ENCODE measurements at places on chromosomes 3 and 15.

DNA sequence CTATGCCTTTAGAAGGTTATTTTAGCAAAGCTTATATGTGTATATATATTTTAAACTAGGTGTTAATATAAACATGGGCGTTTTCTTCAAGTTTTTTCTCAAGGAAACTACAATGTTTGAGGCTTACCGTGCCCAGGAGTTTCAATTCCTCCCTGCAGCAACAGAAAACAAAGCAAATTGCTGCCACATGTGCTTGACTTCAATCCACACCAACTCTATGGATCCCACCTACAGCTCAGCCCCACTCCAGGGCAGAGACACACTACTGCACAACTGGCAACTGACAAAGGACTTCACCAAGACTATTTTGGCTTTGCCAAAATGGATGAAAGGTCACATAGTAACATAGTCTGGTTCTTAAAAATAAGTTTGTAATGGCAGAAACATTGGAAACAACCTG is 346.6 kb downstream of the ERC2 start:
- DNase-seq = no peak

DNA sequence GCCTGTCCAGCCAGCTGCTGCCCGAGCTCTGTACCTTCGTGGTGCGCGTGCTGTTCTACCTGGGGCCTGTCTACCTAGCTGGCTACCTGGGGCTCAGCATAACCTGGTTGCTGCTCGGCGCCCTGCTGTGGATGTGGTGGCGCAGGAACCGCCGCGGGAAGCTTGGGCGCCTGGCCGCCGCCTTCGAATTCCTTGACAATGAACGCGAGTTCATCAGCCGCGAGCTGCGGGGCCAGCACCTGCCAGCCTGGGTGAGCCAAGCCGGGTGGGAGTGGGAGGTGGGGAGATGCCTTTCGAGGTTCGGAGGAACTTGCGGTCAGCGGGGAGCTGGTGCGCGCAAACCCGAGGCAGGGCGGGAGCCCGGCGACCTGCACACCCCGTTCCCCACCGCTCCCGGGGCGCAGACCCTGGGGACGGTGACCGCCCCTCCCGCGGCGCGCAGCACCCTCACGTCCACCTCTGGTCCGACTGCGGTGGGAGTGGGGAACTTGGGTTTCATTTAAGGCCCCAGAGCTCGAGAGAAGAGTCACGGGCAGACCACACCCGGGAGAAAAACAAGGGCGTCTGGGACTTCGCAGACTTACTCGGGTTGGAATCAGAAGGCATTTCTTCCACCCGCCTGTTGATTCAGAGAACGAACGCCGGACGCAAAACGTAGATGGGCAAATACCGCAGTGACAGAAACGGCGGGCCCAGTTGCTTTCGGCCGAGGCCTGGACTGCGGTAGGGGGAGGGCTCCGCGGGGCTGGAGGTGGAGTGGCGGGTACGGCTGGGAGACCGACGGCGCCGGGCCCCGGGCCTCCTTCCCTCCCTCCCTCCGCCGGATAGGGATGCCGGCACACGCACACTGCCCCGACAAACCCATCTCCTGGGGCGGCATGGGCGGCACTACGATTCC is 708 bp downstream of the ESYT3 start:
- no peak for DNase-seq

GRCh38 chr3:126508564-126508964 is 9.0 kb downstream of the UROC1 start:
- DNase-seq = no peak

GRCh38 chr3:96069065-96069464 is 745.3 kb upstream of the EPHA6 start:
- no peak for DNase-seq

DNA sequence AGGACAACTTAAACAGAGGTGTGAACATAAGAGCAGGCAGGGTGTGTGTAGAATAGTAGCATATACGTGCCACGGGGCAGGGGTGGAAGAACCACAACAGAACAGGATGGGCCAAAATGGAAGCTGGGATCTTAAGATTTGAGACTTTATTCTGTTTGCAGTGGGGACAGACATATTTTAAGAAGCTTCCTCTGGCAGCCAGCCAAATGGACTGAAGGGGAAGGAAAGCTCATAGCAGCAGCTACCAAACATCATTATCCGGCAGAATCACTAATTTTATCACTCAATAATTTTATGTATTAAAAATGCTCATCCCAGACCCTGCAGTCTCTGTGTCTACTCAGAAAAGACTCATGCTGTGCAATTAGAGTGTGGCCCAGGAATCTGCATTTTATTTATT is 130.9 kb upstream of the CTDSPL start:
- DNase-seq = no peak

- DNase-seq = no peak
Observed at GRCh38 chr15:97995881-97996603, 35.5 kb downstream of the ARRDC4 start.

- DNase-seq = no peak
Observed at GRCh38 chr15:83733206-83733605, 79.3 kb downstream of the ADAMTSL3 start.

DNA sequence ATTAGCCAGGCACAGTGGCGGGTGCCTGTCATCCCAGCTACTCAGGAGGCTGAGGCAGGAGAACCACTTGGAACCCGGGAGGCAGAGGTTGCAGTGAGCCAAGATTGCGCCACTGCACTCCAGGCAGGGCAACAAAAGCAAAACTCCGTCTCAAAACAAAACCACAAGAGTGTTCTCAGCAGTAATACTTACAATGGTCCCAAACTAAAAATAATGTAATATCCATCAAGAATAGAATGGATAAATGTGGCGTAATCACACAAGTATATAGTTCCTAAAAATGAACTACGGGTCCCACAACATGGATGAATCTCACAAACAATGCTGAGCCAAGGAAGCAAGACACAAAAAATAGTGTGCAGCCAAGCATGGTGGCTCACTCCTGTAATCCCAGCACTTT is 39.2 kb downstream of the STAG1 start:
- no peak for DNase-seq

DNA sequence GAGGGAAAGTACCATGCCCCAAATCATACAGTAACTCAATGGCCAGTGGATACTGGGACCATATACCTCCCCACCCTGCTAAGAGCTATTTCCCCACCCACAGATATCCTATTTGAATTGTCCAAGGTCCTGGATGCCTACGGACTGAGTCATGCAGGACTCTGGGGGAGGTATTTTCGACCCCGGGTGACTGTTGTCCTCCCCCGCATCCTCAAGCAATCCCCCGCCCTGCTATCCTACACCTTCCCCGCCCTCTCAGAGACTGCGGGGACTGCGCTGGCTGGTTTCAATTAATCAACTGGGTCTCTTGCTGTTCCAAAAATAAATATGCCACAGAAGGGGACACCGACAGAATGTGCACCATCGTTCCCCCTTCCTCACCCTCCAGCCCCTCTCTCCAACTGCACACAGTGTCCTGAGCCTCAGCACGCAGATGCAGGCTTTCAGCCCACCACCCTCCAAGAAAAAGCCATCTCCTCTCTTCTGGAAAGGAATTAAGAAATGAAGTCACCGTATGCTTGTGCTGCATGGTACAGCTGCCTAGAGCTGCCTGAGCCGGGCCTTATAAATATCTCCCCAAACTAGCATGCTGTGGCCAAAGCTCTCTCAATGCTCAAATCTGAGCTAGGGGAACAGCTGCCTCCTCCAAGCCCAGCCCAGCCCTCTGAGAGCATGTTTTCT is 8.1 kb downstream of the CAV3 start:
- DNase-seq = no peak

DNA sequence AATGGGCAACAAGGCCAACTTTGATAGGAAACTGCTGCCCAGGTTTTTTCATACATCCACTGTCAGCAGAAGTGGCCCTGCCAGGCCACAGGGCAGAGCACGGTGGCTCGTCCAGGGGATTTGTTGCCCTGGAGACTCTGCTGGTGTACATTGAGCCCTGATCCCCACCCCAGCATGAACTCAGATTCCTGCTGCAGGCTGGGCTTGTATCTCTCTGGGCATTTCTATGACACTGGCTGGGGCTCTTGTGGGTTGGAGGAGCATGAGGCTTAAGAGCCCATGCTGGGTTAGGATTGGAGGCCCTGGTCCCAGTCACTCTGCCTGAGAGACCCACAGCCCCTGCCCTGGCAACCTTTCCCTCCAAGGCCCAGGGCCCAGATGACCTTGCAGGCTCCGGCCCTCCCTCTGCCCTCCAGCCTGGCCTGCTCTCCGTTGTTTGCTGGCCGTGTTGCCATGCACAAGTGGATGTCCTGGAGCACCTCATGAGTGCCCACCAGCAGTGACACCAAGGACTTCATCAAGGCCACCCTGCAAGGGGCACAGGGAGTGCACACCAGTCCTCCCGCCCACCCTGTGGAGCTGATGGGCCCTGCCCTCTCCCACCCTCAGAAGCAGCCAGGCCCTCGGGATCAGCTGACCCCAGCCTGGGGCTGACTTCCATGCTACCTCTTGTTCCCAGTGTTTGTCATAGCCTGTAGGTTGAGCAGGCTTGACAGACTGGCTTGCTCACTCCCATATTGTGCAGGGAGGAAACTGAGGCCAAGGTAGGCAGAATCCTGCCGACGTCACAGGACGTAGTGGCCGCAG is 58.2 kb downstream of the ZNF445 start:
- DNase-seq = no peak

DNA sequence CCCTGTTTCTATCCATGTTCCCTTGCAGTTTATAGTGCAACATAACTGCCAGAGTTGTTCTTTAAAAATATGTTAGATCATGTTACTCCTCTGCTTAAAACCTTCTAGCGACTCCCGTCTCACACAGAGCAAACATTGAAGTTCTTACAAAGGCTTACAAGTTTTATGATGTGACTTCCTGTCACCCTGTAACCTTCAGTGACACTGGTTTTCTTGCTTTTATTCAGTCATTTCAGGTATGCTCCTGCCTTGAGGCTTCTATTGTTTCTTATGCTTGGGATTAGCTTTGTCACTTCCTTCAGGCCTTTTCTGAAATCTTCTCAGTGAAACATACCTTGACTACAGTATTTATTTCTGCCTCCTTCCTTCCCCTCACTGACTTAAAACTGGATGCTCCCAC is 252.1 kb downstream of the DOCK3 start:
- DNase-seq = no peak

DNA sequence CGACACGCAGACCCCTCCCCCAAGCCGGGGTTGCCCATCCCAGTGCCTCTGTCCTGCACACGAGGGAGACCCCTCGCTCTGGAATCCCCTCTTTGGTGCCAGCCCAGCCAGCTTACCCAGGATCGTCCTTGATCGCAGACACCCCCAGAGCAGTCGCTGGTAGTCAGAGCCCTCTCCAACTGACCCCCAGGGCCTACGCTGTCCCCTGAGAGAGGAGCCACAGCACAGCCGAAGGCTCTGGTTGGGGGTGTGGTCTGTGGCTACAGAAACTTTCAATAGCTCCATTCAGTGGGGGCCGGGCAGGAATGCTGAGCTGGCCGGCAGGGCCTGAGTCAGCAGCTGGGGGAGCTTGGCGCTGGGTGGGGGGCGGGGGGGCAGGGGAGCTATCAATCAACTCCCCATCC is at the start of gene LCTL:
Gene LCTL, minus strand, starts transcription at position 258 of the 404 bp plus-strand sequence. CDS start 633 bp downstream, outside the sequence.
- no peak for DNase-seq

DNA sequence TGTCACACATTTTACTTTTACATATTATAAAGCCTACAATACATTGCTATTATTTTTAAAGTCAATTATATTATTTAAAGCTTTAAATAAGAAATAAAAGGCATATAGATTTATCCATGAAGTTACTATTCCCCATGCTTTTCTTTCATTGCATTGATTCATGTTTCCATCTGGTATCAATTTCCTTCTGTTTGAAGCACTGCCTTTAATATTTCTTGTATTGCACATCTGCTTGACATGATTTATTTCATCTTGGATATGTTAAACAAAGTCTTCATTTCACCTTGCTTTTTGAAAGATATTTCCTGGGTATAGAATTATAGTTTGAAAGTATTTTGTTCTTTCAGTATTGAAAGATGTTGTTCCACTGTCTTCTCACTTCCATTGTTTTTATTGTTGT is 174.3 kb upstream of the MBNL1 start:
- DNase-seq = no peak

DNA sequence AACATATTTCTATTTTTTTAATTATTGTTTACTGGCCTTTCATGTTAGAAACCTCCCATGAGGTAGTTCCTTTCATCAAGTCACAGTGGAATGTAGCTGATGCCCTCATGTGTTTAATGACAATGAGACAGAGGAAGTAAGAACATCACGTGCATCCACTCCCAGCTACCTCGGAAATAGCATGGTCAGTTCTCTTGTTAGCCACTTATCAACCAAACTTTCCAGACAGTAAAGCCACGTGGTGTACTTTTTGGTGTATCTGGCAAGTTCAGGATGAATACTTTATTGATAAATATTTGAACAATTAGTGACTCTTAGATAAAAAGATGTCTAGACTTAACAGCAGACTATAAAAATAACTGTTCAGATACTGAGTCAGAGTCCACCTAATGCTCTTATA is 781.7 kb downstream of the MECOM start:
- DNase-seq = no peak

- no peak for DNase-seq
Observed at GRCh38 chr3:127354761-127355160, 66.9 kb upstream of the PRR20G start.

GRCh38 chr3:81968658-81969057 is 207.2 kb upstream of the GBE1 start:
- DNase-seq = no peak
